Ureter (tissue), 1 donor: ENCODE measurements at places on chromosomes 7 and 10.

DNA sequence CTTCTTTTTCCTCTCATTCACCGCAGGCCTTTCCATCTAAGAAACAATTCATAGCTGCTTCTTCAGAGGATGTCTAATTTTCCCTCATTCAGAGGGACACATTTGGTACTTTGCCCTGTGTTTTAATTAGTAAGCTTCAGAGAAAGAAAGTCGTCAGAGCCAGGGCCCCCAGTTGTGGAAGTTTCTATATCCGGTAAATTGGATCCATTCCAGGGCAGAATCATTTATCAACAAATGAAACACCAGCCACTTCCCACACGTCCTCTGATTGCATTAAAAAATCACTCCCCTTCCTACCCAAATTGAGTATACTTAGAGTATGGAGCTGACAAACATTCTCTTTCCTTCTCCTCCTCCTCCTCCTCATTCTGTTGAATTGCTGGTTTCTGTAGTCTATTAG is 205.8 kb upstream of the HDAC9 start:
- no peak for DNase-seq

DNA sequence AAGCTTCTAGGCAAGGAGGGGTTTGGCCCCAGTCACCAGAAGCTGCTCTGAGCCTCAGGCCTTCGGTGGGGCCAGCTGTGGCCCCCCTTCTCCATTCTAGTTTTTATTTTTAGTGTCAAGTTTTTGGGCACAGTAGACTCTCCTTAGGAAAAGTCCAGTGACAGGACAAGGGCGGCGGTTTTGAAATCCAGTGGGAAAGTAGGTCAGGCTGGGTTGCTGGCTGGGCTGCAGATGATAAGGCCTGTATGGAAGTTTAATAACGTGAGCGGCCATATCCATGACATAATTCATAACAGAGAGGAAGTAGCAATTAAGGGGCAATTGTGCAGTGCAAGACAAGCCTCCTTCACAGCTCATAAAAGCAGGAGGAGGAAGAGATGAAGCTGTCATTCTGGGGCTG is 87.1 kb upstream of the ZNF716 start:
- no peak for DNase-seq

DNA sequence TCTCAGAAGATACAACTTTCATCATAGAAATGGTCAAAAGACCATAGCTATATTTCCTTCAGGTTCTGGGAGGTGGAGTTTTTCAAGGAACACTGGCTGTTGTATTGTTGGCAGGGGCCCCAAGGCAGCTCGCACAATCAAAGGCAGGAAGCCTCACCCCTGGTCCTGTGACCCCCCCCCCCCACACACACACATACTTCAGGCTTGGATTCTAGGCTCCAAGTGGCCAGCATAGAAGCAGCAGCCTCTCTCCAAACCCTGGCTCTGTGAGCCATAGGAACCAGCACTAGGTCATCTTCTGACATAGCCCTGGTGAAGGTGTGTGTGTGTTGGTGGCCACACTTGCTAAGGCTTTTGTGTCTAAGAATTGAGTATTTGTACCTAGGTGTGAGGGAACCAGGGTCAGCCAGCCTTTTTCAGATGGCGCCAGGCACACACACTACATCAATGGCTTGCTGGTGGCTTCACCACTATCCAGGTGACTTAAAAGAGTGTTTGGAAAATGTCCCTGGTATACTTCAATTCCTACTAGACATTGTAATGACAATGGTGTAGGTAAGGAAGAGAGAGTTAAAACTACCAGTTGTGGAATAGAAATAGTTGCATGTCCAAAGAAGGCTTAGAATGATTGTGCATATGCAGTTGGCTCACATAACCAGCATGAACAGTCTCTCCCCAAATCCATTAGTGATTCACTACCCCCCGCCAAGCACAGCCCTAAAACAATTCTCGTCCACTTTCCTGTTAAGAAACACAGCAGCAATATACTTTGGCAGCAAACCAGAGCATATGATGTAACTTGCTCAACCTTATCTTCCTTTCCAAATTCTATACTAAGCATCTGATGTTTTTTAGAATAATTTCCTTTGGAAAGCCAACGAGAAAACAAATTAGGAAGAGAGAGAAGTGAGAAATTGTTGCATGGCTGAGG is 91.3 kb downstream of the AVL9 start:
- no peak for DNase-seq

- no peak for DNase-seq
These were observed 52.6 kb downstream of the SRI start for GRCh38 chr7:88167223-88167622.

DNA sequence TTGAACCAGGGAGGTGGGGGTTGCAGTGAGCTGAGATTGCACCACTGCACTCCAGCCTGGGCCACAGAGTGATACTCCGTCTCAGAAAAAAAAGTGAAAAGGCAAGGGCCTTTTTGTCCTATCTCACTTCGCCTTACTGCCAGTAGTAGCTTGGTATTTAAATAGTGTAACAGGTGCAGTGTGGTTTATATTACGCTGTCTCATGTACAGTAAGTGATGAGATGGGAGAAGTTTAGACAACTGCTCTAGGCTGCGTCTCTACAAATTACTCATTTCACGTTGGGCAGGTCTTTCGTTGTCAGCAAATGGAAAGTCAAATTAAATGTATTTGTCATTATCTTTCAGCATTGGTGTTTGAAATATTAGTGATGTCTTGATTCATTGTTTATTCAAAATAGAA is 15.5 kb upstream of the PFKFB3 start:
- no peak for DNase-seq

GRCh38 chr10:470339-471003 is 219.0 kb downstream of the DIP2C start:
- no peak for DNase-seq
